Activated T-cell treated with anti-CD3 and anti-CD28 coated beads for 48 hours (primary cell): ENCODE measurements at places on chromosomes 7 and 10.

GRCh38 chr7:74429153-74429747 lies 24.5 kb upstream of the GTF2IRD1 start:
- DNase-seq, result no peak

DNA sequence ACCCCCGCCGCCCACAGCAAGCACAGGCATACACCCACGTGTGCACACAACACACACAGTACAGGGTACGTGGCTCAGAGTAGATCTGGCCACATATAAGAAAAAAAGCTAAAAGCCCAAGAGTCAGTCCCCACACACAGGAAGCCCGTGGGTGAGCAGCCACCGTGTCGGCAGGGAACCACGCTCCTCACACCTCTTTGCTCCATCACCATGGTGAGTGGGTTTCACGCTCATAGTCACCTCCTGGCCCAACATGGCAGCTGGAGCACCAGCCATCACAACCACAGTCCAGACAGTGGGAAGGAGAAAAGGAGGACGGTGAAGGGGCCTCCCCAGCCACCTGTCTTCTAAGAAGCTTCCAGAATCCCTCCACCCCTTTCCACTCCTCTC lies 76.0 kb upstream of the PDGFA start:
- DNase-seq, result no peak

DNA sequence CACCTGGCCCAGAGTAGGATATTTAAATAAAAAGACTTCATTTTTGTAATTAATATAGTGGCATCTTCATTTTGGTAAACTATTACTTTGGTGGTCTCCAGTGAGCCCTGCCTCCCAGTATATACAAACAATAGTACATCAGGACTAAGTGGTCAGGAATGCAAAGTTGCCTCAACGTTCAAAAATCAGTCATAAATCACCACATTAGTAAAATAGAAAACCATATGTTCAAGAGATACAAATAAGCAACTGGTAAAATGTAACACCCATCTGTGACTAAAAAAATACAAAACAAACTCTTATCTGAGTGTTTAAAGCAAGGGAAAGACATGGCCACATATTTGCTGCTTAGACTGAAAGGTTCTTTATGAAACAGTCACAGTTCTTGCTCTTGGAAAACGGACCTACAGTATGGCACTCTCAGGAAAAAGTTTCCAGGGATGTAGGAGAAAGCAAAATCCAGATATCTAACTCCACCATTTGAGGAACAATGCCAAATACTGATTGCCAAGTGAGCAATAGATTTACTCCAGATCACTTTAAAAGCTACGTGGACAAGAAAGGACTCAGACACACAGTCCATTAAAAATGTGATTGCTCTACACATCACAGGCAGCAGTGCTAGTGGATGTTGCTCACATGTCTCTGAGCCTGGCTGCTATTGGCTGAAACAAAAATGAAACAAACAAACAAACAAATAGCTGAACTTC lies 15.1 kb upstream of the RHOBTB1 start:
- DNase-seq, result no peak

DNA sequence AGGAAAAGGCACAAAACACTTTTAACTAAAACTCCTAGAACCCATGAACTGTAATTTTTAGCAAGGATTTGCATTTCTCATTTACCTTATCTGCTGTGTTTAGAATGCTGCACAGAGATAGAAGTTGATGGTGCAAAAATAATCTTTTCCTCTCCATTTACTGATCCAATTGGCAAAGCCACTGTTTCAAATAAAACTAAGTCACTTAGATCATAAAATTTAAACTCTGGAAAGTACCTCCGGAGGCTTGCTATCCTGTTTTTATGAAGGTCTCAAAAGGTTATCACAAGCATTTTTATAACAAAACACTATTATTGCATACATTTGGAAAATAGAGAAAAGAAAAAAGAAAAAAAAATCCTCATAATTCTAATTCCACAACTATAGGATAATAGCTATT lies 7.6 kb downstream of the CPA2 start:
- DNase-seq, result no peak

DNA sequence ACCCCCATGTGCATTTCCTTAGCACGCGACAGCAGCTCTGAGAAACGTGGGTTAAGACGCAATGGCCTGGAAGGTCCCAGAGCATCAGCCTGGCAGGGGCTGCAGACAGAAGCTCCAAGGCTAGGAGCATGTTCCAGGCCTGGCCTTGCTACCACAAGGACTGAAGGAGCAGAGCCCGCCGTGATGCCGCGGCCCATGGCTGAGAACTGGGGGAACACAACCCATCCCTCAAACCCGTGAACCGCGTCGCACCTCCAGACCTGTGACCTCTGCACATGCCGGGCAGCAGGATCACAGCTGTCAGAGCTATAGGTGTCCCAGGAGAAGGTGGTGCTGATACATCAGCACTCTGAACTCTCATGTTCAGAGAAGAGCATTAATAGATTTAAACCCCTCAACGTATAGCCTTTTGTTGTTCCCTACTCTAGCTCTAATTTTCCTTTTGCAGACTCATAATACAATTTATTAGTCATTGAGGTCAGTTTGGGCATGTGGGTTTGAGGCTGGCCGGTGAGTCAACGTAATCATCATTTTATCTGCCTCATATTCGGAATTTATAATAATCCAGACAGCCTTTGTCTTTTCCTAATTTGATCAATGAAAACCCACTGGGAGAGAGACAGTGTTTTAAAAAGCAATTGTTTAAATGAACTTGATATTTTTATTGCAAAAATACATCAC lies 222.5 kb upstream of the TCERG1L start:
- DNase-seq, result no peak

GRCh38 chr7:41869997-41870396 lies 167.1 kb upstream of the INHBA start:
- no peak for DNase-seq

- DNase-seq, result no peak
Measured at GRCh38 chr10:43221419-43222209, 45.3 kb downstream of the RASGEF1A start.

DNA sequence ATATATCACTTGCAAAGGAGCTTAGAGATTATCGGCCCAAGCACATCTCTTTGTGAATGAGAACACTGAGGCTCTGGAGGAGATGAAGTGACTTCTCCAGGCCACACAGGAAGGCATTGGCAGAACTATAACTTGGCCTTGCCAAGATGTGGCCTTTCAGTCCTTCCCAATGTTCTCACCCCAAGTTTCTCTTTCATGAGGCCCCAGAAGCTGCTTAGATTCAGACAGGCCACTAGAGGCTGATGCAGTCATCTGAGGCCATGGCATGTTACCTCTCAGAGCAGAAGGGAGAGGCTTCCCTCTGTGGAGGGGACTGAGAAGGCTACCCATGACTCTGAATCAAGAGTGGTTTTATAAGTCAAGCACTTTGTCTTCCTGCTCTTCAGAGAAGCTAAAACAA lies 1003.7 kb downstream of the LRMDA start:
- no peak for DNase-seq

DNA sequence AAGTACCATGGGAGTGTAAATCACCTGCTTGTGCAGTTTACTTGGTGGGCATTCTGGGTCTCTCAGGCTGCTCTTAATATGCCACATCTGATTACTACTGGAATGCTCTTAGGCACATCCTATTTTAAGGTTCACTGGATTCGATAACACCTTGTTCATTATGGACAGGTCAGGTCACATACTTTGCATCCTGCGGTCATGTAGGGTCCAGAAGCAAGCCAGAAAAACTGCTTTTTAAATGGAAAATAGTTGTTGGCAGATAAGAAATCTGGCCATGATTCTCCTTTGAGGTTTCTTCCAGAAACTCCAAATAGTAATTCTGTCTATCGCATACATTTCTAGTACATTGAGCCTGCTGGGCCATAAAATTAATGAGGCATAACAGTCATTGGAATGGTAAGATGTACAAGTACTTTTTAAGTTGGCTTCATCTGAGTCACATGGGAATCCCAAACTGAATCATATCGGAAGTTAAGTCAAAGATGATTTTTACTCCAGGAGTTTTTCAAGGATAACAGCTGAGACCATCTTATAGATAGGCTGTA lies 371.9 kb downstream of the LRRTM3 start:
- no peak for DNase-seq

GRCh38 chr7:22801912-22802311 lies 20.7 kb downstream of the TOMM7 start:
- no peak for DNase-seq

DNA sequence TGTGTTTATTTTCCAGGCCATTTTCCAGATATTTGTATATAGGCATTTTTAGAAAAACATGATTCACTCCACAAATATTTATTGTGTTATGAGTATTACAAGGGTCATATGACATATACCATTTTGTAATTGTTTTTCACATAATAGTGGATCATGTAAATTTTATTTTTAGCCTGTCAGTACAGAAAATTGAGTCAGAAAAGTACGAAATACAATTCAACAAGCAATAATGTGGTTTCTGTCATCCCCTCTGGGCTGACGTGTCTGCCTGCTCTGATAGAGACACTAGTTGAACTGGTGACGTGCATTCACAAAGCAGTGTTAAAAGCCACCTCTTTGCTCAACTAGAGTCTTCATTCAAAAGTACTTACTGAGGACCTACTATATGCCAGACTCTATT lies 97.9 kb upstream of the STEAP1B start:
- DNase-seq, result no peak

- no peak for DNase-seq
Measured at GRCh38 chr10:102776779-102777456, 33.2 kb downstream of the WBP1L start.

- peak; percentile 58 for DNase-seq
Measured at GRCh38 chr10:31083765-31084184, 52.1 kb upstream of the ZNF438 start.

DNA sequence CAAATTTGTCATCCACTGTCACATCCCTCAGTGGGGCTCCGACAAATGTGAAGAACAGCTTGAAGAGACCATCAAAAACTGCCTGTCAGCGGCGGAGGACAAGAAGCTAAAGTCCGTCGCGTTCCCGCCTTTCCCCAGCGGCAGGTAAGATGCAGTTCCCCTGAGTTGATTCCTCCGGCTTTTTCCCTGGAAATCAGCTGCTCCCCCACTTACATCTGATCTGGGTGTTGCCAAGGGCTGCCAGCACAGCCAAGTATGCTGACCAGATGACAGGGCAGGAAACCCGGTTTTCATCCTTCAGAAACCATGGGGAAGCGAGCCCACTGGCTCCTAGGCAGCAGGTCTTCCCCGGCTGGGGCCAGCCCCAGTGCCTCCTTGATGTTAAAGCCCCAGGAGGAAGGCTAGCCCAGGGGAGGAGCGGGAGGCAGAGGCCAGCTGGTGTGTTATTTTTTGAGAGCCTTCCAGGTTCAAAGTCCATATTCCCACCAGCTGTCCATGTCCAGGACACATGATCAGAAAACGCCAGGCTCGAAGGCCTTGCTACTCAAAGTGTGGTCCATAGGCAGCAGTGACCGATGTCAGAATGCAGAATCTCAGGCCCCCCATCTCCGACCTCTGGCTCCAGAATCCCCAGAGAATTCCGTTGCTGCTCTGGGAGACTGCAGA lies 23.4 kb downstream of the AIFM2 start:
- no peak for DNase-seq
